ENCODE measurements at places on chromosomes 3 and 15. TPM values are rescaled to one million over a fixed set of nuclear protein-coding genes. Genes with fewer than 3 reads are reported as not detected.

DNA sequence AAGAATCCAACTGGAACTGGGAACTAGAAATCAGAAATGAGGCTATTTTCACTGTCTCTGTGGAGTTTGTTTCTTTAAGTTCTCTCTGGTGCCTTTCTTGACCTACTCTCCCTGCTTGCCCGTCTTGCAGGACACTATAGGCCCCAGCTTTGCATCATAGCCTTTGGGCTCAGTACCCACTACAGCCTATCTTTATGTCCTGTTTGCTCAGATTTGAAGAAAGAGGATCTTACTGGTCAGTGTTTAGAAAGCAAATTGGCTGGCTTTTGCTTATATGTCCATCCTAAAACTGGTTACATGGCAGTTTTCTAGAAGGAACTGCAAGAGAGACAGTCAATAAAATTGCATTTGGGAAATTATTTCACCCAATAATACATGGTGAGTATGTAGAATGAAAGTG is 231.8 kb upstream of the TBL1XR1 start:
- H3K4me3 ChIP-seq = no peak overlapping the region
- H3K36me3 ChIP-seq = peaks cover 3% of the 10 kb centered on the region
- DNase-seq = no peak
- no peak overlapping the region for H3K27ac ChIP-seq

DNA sequence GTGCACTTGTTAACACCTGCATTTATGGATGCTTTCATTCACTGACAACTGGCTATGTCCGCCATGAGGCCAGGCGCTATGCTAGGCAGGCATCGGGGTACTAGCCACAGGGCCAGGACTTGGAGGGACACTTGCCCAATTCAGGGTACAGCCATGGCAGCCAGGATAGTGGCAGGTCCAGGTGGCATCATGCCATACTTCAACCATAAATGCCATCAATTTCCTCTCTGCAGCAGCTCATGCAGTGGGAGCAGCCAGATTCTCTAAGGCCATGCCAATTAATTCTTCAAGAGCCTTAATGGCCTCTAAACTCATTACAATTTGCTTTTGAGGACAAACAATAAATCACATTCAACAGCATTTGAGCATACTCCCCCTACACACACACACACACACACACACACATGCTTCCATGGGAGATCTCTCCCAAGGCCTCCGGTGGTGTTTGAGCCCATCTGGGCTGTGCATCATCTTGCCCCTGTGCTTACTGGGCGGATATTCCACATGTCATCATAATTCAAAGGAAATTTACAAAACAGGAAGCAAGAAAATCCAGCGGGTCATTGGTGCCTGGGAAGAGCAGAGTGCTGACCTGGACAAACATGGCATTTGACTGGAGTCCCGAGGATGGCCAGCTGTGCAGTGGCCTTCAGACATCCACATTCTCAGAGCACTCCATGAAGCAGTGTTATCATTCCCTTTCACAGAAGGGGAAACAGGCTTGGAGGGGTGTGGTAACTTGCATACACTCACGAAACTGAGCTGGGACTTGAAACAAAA is 109.1 kb downstream of the IQSEC1 start:
- no peak overlapping the region for H3K27ac ChIP-seq
- H3K27me3 ChIP-seq = peaks cover 3% of the 10 kb centered on the region
- peaks cover 59% of the 10 kb centered on the region for H3K4me1 ChIP-seq
- peaks cover 7% of the 10 kb centered on the region for H3K36me3 ChIP-seq
- peak overlapping the region; percentile 37 for H3K4me3 ChIP-seq

GRCh38 chr3:25897019-25897418 is 107.1 kb downstream of the OXSM start:
- no peak for DNase-seq
- no peaks in the 10 kb centered on the region for H3K36me3 ChIP-seq
- H3K27ac ChIP-seq = no peak overlapping the region

DNA sequence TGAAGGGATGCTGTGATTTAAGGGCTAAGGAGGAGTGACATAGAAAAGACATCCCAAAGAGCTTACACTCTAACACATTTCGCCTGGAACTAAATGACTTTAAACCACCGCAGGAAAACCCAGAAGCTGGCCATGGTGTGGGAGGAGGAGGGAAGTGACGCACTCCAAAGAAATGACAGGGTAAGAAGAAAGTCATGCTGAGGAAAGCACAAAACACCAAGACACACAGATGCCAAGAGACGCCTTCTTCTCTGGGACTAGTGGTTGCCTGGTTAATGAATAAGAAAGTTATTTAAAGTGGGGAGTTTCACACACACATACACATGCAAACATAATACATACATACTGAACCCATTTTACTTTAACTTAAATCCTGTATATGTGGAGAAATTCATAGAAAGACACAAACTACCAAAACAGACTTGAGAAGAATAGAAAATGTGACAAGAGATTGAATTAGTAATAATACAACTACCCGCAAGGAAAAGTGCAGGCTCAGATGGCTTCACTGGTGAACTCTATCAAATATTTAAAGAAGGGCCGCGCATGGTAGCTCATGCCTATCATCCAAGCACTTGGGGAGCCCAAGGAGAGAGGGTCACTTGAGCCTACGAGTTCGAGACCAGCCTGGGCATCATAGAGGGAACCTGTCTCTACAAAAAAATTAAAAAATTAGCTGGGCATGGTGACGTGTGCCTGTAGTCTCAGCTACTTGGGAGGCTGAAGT is 125.5 kb downstream of the NSMCE3 start:
- H3K4me3 ChIP-seq = no peak overlapping the region
- peaks cover 5% of the 10 kb centered on the region for H3K4me1 ChIP-seq
- peaks cover 15% of the 10 kb centered on the region for H3K27me3 ChIP-seq
- H3K27ac ChIP-seq = no peak overlapping the region
- no peak for DNase-seq

DNA sequence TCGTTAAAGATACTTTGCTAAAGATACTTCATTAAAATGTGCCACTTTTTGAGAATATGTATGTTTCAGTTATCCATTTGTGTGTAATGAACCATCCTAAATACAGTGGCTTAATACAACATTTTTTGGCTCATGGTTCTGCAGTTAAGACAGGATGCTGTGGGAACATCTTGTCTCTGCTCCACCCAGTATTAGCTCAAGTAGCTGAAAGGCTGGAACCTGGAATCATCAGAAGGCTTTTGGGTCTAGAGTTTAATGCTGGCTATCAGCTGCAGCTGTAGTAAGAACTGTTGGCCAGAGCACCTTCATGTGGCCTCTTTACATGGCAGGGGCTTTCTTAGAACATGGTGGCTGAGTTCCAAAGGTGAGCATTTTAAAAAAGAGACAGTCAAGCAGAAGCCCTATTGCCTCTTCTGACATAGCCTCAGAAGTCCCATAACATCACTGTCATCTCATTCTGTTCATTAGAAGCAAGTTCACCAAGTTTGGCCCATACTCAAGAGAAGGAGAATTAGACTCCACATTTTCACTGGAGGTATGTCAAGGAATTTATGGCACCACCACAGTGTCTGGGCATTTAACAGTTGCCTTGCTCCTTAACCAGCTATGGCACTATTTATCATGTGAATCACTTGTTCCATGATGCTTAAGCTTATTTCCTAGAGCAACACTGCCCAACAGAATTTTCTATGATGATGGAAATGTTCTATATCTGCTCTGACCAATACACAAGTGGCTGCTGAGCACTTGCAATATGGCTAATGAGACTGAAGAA is 70.4 kb upstream of the PDZRN3 start:
- H3K36me3 ChIP-seq = no peaks in the 10 kb centered on the region
- H3K27me3 ChIP-seq = no peaks in the 10 kb centered on the region
- H3K4me3 ChIP-seq = no peak overlapping the region
- no peak for DNase-seq

GRCh38 chr15:99958426-99959097 is 225.3 kb upstream of the LYSMD4 start:
- H3K4me1 ChIP-seq = peaks cover 7% of the 10 kb centered on the region
- no peaks in the 10 kb centered on the region for H3K36me3 ChIP-seq
- peaks cover 9% of the 10 kb centered on the region for H3K27me3 ChIP-seq
- DNase-seq = no peak
- no peak overlapping the region for H3K27ac ChIP-seq
- no peak overlapping the region for H3K4me3 ChIP-seq

- no peak for DNase-seq
- no peaks in the 10 kb centered on the region for H3K27me3 ChIP-seq
- H3K4me1 ChIP-seq = no peaks in the 10 kb centered on the region
- H3K4me3 ChIP-seq = no peak overlapping the region
These were observed 111.1 kb downstream of the SNRPN start for GRCh38 chr15:25065876-25066275.

GRCh38 chr3:188528396-188528795 is 374.4 kb downstream of the LPP start:
- no peaks in the 10 kb centered on the region for H3K27me3 ChIP-seq
- H3K27ac ChIP-seq = no peak overlapping the region
- peaks cover 18% of the 10 kb centered on the region for H3K36me3 ChIP-seq
- no peak overlapping the region for H3K4me3 ChIP-seq
- no peak for DNase-seq
- H3K4me1 ChIP-seq = peaks cover 4% of the 10 kb centered on the region

GRCh38 chr3:187319699-187320302 is 28.3 kb upstream of the MASP1 start:
- H3K36me3 ChIP-seq = no peaks in the 10 kb centered on the region
- no peak overlapping the region for H3K4me3 ChIP-seq
- H3K27ac ChIP-seq = no peak overlapping the region

DNA sequence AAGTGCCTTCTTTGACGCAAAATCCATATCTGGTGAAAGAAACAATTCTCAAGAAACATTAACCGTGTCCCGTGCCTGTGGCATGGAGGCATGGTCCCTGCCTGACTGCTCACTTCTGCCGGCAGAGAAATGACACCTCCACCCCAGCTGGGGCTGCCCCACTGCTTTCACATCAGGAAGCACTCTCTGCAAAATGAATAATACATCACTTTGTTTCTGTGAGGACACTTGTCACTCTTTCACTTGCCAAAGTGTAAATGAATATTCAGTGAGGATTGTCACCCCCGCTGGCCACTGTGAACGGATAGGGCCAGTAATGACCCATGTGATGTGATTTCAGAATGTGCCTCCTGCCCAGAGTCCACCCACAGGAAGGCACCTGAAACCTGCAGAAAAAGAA is 31.1 kb upstream of the SLC24A5 start:
- H3K27me3 ChIP-seq = peaks cover 2% of the 10 kb centered on the region
- no peak overlapping the region for H3K27ac ChIP-seq
- DNase-seq = no peak
- no peak overlapping the region for H3K4me3 ChIP-seq

GRCh38 chr15:50764461-50765194 is 878 bp downstream of the SPPL2A start:
- peaks cover 56% of the 10 kb centered on the region for H3K4me1 ChIP-seq
- peak; percentile 77 for DNase-seq
- peaks cover 22% of the 10 kb centered on the region for H3K36me3 ChIP-seq

- no peak overlapping the region for H3K27ac ChIP-seq
- peaks cover 14% of the 10 kb centered on the region for H3K4me1 ChIP-seq
These were observed 66.3 kb upstream of the POLG start for GRCh38 chr15:89400782-89401545.

The AHSG gene
- total RNA-seq = not detected

Measured in activated CD4-positive, alpha-beta T cell treated with anti-CD3 and anti-CD28 coated beads, Interleukin-2, amount 10 ng/mL, durations not matched to agents 24 days and 14 days (primary cell).